Heart right ventricle (tissue), 16 donors: ENCODE measurements at places on chromosomes 13 and 19. TPM values are rescaled to one million over a fixed set of nuclear protein-coding genes. Genes with fewer than 3 reads are reported as not detected.
A peak's percentile ranks its signal among the peaks of the same experiment; 100 is the strongest.

GRCh38 chr19:39915848-39916215 is 18.6 kb downstream of the FCGBP start:
- no peak for DNase-seq

DNA sequence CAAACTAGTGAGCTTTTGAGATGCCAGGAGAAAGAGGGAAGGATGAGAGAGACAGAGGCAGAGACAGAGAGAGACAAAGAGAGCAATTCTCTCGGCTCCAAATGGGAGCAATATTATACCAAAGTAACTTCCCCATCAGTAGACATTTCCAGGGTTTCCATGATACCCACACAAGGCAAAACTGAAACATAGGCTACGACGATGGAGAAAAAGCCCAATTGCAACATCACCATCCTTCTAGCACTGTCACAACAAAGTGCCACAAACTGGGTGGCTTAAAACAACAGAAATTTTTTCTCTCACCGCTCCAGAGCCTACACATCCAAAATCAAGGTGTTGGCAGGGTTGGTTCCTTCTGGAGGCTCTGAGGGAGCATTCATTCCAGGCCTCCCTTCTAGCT is 81.4 kb downstream of the KCTD12 start:
- no peak for DNase-seq

GRCh38 chr19:15358918-15359317 is 20.7 kb downstream of the AKAP8 start:
- DNase-seq: no peak

FAAP24 gene
- 0.93 TPM for total RNA-seq

IGFL1 gene
- total RNA-seq: not detected

GRCh38 chr13:112861876-112862615 is 107.0 kb upstream of the MCF2L start:
- no peak for DNase-seq

DNA sequence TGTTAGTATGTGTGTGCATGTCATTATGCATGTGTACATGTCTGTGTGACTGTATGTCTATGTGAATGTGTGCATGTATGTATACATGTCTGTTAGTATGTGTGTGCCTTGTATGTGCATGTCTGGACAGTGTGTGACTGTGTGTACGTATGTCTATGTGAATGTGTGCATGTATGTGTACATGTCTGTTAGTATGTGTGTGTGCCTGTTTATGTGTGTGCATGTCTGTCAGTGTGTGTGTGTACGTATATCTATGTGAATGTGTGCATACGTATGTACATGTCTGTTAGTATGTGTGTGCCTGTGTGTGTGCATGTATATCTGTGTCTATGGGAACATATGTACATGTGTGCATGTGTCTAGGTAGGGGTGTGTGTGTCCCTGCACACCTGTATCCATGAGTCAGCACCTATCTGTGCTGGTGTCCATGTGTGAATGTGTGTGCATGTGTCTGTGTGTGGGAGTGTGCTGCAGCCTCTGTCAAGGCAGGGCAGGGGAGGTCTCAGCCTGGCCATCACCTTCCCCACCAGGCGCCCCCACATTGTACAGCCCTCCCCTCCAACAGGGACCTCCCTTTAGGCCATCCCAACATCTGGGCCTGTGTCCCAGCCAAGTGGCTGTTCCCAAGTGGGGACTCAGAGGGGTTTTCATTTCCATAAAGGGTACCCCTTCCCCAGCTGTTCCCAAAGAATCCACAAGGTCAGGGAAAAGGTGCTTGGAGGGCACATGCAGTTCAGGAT is 4.4 kb downstream of the GAS6 start:
- peak; percentile 1 for DNase-seq

GRCh38 chr19:57083711-57084110 is 36.1 kb upstream of the USP29 start:
- DNase-seq: no peak

GRCh38 chr13:47004540-47004939 is 107.7 kb upstream of the HTR2A start:
- no peak for DNase-seq

GRCh38 chr13:107992542-107992941 is 222.8 kb downstream of the LIG4 start:
- DNase-seq: no peak

LHFPL6 gene
- 51.5 TPM for total RNA-seq

DNA sequence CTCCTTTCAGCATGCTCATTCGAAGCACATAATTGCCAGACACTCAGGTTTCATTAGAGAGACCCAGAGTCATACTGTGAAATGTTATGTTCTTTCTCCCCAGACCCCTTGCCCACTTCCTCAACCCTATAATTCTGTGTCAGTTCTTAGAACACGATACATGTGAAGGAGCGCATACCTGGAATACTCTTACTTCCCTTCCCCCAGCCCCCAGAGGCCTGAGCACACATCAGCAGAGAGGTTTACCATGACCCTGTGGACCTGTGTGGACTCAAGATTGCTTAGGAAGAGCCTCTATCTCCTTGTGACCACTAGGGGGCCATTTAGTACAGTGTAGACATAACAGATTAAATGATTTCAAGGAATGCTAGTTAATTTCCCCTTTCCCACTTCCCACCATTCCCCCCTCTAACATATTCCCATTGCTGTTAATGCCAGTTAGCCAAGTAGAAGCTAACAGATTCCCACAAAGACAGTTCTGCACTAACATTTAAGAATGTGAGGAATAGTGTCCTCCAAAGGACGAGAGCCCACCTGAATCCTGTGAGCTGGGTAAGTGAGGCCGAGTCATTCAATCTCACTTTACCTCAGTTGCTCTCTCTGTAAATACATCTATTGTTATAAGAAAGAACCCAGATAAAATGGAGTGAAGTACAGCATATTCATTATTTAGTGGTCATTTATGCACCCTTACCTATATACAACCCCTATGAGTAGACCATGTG is 154.2 kb upstream of the MAB21L1 start:
- DNase-seq: no peak

DNA sequence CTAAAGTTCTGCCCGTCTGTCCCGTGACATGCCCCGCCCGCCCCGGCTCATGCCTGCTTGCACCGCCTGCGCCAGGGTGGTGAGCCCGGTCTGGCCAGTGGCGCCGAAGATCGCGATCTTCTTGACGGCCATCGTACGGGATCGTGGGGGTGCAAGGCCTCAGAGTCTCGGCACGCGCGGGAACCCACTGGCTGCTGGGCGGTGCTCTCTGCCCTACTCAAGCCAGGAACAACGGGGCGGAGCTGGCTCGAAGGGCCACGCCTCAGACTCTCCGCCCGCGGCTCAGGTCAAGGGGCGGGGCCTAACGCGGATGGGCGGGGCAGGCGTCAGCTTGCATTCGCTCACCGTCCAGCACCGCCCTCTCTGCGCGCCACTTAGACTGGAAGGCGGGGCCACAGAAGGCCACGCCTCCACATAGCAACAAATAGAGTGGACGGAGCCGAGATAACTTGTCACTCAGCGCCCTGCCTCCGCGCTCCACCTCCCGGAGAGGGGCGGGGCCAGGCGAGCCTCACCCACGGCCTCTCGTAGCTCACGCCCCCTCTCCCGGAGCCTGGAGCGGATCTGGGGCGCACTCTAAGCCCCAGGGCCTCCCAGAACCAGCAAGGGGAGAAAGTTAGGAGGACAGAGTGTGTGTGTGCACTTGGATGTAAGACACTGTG is at the start of gene BLVRB:
Gene BLVRB, minus strand, starts transcription at position 189 of the 662 bp plus-strand sequence. Its CDS starts 57 bp downstream, at position 132.
- DNase-seq: peak; percentile 100

ZNF682 gene
- 5.1 TPM for total RNA-seq

GRCh38 chr13:23472189-23472588 is 38.7 kb upstream of the SACS start:
- DNase-seq: no peak

- DNase-seq: no peak
Observed at GRCh38 chr13:53079691-53080090, 51.1 kb downstream of the OLFM4 start.

DNA sequence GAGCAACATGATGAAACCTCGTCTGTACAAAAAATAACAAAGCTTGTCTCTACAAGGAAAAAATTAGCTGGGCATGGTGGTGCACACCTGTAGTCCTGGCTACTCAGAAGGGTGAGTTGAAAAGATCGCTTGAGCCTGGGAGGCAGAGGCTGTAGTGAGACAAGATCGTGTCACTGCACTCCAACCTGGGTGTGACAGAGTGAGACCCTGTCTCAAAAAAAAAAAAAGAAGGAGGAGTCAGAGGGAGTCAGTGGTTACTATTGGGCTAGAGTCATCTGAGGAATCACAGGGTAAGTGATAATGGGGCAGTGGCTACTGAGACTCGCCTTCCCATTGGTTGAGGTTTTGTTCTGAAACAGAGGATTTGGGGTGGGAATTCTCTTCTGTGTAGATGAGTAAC is 1.9 kb upstream of the GPI start:
- no peak for DNase-seq

DNA sequence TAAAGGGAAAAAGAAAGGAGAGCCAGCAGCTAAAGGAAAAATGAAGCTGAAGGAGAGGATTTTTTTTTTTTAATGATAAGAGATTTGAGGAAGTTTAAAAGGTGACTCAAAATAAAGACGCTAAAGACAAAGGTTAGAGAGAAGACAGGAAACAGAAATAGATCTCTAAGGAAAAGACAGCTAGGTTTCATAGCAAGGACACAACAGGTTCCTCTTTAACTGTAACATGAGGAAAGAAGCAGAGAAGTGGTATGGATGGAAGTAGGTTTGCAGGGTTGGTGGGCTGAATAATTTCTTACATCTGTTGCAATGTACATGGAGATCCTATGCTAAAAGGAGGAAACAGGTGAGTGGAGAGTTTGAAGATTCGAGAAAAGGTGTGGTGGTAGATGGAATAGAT is 107.5 kb downstream of the MYCBP2 start:
- no peak for DNase-seq

DNA sequence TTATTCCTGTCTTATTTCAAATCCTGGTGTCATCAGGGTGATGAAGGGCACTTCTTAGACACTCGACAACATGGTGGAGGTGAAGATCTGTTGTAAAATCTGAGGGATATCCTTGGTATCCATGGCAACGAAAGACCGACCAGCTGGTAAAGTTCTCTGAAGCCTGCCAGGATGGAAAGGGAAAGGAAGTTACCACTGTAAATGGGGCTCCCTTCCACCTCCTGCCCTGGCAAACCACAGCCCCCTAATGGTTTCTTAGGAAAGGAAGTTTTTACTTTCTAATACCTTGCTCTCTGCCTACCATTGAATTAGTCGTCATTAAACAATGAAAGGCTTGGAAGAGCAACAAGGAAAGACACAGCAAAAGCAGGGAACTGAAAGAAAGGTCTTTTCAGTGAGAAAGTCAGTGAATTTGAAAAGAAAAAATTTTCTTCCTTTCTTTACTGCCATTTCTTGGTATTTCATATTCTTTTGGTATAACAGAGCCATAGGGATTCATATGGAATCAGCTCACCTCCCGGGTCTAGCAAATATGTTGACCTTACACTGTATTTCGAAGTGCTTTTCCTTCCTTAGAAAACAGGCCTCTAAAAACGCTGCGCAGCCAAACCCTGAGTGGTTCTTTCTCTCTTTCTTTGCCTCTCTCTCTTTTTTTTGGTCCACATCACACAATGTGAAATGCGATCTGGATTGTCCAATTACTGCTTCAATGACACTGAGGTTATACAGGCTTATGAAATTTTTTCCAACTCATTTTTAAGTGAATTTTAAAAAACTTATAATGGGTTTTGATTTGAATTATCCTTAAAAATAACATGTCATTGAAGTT is 111.0 kb downstream of the RGCC start:
- no peak for DNase-seq

FFAR3 gene
- not detected for total RNA-seq

CGB7 gene
- not detected for total RNA-seq

- no peak for DNase-seq
Observed at GRCh38 chr13:37381502-37381901, 217.1 kb downstream of the POSTN start.

ZNF225 gene
- total RNA-seq: 3.3 TPM

GRCh38 chr13:110649551-110649950 is 34.2 kb downstream of the NAXD start:
- no peak for DNase-seq

GRCh38 chr13:110642291-110642981 is 27.1 kb downstream of the NAXD start:
- no peak for DNase-seq

GRCh38 chr19:17183858-17184321 is 31.3 kb upstream of the USE1 start:
- DNase-seq: no peak

GRCh38 chr13:25232937-25233515 is 54.3 kb downstream of the MTMR6 start:
- DNase-seq: no peak

CADM4 gene
- 6.2 TPM for total RNA-seq

GRCh38 chr19:35085947-35086346 is 29.7 kb upstream of the FXYD3 start:
- no peak for DNase-seq

- peak; percentile 32 for DNase-seq
Observed at GRCh38 chr13:44237276-44237767, 136.3 kb upstream of the SERP2 start.

GRCh38 chr13:18978447-18978846 is 203.2 kb downstream of the TUBA3C start:
- peak; percentile 54 for DNase-seq

CD33 gene
- 0.51 TPM for total RNA-seq

ZNF181 gene
- 22.7 TPM for total RNA-seq

DNA sequence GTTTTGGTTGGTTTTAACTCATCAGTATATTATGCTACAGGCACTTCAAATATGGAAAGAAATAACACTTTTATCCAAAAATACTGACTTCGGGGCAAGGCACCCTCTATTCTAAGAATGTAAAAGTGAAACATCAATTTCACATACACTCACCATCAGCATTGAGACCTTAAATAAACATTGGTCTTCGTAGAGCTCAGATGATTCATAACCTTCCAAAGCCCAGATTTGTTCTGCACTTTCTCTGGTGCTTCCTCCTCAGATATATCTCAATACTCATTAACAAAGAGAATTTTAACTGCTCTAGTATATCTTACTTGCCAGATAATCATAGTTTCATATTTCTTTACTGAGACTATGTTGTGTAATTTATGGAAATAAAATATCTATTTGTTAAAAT is 794.3 kb downstream of the LIG4 start:
- no peak for DNase-seq

DNA sequence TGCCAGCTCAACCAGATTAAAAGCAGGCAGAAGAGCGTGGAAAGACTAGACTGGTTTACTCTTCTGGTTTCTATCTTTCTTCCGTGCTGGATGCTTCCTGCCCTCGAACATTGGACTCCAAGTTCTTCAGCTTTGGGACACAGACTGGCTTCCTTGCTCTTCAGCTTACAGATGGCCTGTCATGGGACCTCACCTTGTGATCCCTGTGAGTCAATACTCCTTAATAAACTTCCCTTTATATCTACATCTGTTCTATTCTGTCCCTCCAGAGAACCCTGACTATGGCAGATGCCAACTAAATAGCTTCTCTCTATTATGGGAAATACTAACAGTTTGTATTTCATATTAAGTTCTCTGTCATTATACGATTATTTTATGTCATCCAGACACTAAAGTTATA is 609.1 kb downstream of the LMO7 start:
- no peak for DNase-seq

GRCh38 chr19:4976401-4977298 is 7.7 kb downstream of the KDM4B start:
- peak; percentile 65 for DNase-seq

CNN1 gene
- total RNA-seq: 213 TPM

GRCh38 chr13:80337288-80338081 is 3.4 kb downstream of the SPRY2 start:
- no peak for DNase-seq

POU2F2 gene
- 0.75 TPM for total RNA-seq

KLK15 gene
- not detected for total RNA-seq

- DNase-seq: peak; percentile 44
Observed at GRCh38 chr19:16581145-16581970, 9.1 kb upstream of the SLC35E1 start.

PCDH9 gene
- 14.6 TPM for total RNA-seq
